Endothelial cell of umbilical vein (primary cell): ENCODE measurements at places on chromosomes 1 and 21. TPM values are rescaled to one million over a fixed set of nuclear protein-coding genes. Genes with fewer than 3 reads are reported as not detected.

The TNFSF18 gene
- polyA plus RNA-seq = 13.0 and 15.3 TPM in 2 replicates

The MAST2 gene
- polyA plus RNA-seq = 25.0 and 27.4 TPM in 2 replicates

The RNU1-3 gene
- polyA plus RNA-seq = under 0.01 and 206 TPM in 2 replicates

The SLAMF9 gene
- not detected in 2 replicates for polyA plus RNA-seq

The OR2L2 gene
- not detected in 2 replicates for polyA plus RNA-seq

The OPRD1 gene
- polyA plus RNA-seq = not detected in 2 replicates

The CTNNBIP1 gene
- polyA plus RNA-seq = 23.1 and 26.6 TPM in 2 replicates

The EPHX1 gene
- 23.2 and 25.2 TPM in 2 replicates for polyA plus RNA-seq

The PFKFB2 gene
- 0.70 and 0.78 TPM in 2 replicates for polyA plus RNA-seq

The PLA2G5 gene
- polyA plus RNA-seq = 0.06 TPM in 1 of 2 replicates, not detected in the other

The FCAMR gene
- not detected in 2 replicates for polyA plus RNA-seq

The CD101 gene
- 0.04 and 0.48 TPM in 2 replicates for polyA plus RNA-seq

The TMIGD3 gene
- polyA plus RNA-seq = 0.07 and 0.24 TPM in 2 replicates

The RNF207 gene
- 3.2 and 9.6 TPM in 2 replicates for polyA plus RNA-seq

The KRTAP10-12 gene
- not detected in 2 replicates for polyA plus RNA-seq

The ZNF648 gene
- polyA plus RNA-seq = not detected in 2 replicates

DNA sequence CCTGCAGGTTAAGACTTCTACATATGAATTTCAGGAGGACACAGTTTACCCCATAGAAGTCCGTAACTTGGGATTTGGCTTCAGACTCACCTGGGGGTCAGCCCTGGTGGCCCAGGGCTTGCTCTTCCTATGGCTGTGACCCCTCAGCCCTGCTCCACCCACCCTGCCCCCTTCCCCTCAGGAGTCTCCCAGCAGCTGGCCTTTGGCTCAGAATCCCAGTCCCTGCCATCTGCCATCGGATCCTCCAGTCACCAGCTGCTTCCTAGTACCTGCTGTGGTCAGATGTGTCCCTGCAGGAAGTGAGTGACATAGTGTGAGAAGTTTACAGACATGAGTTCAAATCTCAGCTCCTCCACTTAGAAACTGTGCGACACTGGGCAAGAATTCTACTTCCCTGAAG, 332.6 kb downstream of the NPHP4 start:
- DNase-seq = no peak

DNA sequence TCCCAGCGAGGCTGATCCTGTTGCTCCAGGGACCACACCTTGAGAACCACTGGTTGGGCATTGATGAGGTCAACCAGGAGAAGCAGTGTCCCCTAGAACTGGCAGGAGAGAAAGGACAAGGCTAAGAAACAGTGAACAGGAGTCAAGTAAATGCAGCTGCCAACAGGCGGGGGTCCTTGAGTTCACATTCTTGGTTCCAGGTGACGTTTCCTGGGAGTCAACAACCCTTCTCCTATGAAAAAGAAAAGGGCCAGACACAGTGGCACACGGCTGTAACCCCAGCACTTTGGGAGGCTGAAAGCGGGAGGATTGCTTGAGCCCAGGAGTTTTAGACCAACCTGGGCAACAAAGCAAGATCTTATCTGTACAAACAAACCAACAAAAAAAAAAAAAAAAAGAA, 98.3 kb downstream of the KAZN start:
- DNase-seq = no peak

GRCh38 chr1:178749581-178750166, 24.6 kb downstream of the RALGPS2 start:
- no peak for DNase-seq

GRCh38 chr1:208172423-208173145, 71.6 kb downstream of the PLXNA2 start:
- DNase-seq = no peak

GRCh38 chr1:204837440-204838084, 33.1 kb upstream of the NFASC start:
- DNase-seq = peak; percentile 37

GRCh38 chr1:238061967-238062613, 171.4 kb upstream of the ZP4 start:
- DNase-seq = no peak

GRCh38 chr1:11664336-11665065, 501 bp downstream of the FBXO6 start:
- peak; percentile 23 for DNase-seq

- no peak for DNase-seq
Observed at GRCh38 chr1:232964601-232965000, 14.2 kb downstream of the NTPCR start.

- DNase-seq = no peak
Observed at GRCh38 chr21:15022608-15023261, 42.1 kb downstream of the NRIP1 start.

DNA sequence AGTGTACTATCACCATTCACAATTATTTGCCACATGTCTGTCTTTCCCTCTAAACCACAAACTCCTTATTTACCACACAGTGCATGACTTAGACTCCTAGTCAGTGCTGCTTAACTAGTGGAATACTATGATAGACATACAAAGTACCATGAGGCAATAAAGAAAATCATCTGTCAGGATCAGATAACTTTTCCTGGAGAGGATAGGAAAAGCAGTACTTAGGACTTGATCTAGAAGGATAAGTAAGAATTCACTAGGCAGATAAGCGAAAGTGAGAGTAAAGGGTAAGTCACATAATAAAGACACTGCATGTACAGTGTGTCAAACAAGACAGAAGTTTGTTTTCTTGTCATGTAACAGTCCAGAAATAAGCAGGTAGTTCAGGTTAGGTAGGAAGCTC, 21.2 kb upstream of the TSPAN1 start:
- DNase-seq = no peak

- DNase-seq = no peak
Observed at GRCh38 chr1:165570078-165570477, 26.3 kb downstream of the LRRC52 start.

GRCh38 chr1:55572878-55573734, 357.9 kb upstream of the USP24 start:
- no peak for DNase-seq

DNA sequence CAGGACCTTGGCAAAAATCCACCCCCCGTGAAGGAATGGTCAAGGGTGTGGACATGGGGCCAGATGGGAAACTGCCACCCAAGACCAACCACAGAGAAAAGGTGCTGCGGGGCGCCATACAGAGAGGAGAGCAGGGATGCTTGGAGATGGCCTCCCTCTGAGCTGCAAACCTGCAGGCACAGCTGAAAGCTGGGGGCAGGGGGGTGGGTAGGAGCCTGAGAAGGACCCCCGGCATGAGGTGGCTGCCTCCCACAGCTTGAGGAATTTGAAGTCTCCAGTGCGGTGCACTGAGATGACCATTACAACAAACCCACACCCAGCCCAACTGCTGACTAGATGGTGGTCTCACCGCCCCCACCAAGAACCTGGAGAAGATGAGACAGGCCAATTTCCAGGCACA, 84.8 kb downstream of the WDR4 start:
- DNase-seq = no peak

- no peak for DNase-seq
Observed at GRCh38 chr21:44998621-44999427, 59.0 kb downstream of the SLX9 start.

- DNase-seq = peak; percentile 42
Observed at GRCh38 chr1:44594871-44595735, 79.2 kb downstream of the TMEM53 start.

DNA sequence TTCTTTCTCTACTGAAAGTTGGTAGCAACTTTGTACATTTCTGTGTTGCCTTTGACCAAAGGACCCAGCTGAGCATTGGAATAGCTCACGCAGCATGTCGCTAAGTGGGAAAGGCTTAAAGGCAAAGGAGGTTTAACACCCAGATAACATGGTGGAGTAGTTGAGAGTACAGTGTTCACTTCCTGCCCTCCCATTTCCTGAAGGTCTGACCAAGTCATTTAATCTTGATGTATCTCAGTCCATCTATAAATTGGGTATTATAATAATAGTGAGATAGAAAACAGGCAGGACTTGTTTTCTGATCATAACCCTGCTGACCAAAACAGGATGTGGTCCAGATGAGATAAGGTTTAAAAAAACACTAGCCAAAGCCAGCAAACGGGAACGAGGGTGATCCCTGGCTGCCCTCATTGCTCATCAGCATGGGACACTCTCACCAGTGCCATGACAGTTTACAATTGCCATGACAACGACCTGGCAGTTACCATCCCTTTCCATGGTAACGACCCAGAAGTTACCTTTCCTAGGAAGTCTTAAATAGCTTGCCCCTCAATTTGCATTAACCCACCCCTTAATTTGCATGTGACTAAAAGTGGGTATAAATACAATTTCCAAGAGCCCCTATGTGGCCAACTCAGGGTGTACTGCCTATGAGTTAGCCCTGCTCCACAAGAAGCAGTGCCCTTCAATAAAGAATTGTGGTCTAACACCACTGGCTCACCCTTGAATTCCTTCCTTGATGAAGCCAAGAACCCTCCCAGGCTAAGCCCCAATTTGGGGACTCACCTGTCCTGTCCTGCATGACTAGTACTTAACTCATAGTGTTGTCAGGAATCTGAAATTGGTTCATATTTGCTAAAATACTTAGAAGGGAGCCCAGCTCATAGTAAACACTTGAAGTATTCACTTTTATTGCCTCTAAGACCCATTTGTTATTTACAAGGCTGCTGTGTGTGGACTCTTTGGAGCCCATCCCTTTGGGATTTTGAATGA, 28.4 kb upstream of the FHAD1 start:
- DNase-seq = peak; percentile 98

- DNase-seq = no peak
Observed at GRCh38 chr1:234916840-234917239, 211.8 kb downstream of the TOMM20 start.

DNA sequence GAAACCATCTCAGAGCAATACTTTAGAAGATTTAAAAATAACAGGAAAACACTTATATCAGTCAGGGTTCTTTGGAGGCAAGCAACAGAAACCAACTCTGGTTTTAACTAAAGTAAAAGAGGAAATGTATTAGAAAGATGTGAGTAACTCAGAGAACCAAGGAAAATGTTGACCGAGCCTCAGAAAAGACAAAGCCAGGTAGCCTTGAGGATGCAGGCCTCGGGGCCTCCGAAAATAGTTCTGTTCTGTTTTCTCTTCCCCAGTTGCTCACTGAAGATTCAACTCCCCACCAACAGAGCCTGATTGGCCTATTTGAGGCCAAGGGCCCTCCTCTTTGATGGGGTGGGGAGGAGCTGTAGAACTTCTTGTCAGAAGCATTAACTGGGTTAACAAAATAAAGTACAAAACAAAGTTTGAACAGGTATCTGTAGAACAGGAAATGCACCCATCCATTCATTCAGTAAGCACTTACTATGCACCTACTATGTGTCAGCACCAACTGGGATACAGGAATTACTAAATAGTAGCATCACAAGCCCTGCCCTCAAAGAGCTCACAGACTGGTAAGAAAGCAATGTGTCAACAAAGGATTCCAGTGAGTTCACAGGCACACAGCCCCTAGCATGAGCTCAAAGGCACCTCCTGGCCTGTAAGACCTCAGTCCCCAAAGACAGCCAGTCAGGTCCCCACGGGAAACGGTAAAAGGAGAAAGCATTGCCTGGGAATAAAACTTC, 12.6 kb downstream of the SLAMF8 start:
- no peak for DNase-seq

GRCh38 chr1:201503397-201504176, 3.3 kb downstream of the CSRP1 start:
- DNase-seq = peak; percentile 96

DNA sequence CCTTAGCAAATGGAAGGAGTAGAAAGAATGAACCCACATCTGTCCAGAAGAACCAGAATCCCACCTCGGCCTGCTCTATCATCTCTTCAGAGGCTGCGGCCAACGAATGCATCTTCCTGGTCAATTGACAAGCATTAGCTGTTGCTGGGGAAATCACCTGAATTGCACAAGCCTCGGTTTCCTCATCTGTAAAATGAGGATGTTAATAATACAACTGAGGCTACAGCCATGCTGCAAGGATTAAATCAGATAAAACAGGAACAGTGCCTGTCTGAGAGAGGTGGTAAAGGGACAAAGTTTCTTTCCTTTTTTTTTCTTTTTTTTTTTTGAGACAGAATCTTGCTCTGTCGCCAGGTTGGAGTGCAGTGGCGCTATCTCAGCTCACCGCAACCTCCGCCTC, 99.8 kb downstream of the KIF14 start:
- DNase-seq = no peak

GRCh38 chr1:243638186-243638585, 211.9 kb downstream of the AKT3 start:
- DNase-seq = no peak

- DNase-seq = no peak
Observed at GRCh38 chr21:33116676-33117075, 46.7 kb downstream of the OLIG1 start.

DNA sequence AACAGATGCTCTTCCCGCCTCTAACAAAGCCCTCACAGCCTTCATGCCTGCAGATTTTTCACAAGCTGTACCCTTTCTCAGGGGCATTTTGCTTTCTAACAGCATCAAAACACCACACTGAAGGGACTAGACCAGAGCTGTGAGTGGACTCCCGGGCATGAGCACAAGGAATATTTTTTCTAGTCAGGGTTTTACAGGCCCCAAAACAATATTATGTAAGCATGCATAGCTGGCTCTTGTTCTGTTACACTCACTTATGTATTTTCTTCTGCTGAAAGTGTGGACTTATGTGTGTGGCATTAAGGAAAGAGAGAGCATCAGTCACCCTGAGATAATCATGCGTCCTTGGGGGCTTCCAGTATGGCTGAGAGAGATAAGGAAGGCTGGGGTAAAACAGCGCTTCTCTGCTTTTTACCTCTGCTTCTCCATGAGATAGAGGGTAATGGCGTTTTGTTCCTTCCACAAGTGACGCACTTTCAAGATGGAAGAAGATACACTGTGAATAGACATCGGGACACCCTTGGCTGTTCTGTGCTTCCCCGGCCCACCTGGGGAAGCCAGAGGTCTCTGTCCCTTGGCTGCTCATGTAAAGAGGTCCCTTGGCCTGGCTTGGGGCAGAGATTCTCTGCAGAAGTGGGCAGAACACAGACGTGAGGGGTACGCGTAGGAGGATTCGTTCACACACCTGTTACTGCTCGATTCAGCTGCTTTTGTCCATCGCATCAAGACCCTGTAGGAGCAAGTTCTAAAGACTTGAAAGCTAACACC, 266.7 kb upstream of the RAB4A start:
- no peak for DNase-seq

DNA sequence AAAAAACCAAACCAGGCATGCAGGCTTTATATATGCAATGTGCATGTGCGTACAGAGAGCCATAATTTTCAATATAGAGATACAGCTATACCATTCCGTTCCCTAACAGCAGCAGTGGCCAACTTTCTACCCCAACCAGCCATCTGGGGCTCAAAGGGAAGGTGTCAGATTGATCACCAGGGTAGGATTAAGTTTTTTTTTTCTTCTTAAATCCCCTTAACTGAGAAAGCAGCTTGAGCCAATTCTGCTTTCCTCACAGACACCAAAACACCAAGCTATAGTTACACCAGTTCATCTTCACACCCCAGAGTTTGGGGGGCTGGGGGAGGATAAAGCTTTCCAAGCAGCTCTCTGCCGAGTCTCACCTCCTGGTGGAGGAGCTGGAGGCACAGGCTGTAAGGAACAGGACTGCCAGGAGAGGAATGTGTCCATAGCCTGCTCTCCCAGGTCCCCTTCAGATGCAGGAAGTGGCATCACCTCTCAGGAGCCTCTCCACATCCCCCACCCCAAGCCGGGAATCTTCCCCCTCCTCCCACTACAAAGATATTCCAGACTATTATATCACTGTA, 87.9 kb downstream of the SSBP3 start:
- no peak for DNase-seq

GRCh38 chr21:39641827-39642450, 29.2 kb downstream of the B3GALT5 start:
- no peak for DNase-seq

GRCh38 chr1:233635765-233636502, 22.0 kb downstream of the KCNK1 start:
- no peak for DNase-seq
